ENCODE measurements at places on chromosomes 5 and 9.

- DNase-seq: no peak
Observed at GRCh38 chr9:72256931-72257330, 107.7 kb downstream of the GDA start.

GRCh38 chr5:139019880-139020279 is 144.7 kb upstream of the LRRTM2 start:
- no peak for DNase-seq

DNA sequence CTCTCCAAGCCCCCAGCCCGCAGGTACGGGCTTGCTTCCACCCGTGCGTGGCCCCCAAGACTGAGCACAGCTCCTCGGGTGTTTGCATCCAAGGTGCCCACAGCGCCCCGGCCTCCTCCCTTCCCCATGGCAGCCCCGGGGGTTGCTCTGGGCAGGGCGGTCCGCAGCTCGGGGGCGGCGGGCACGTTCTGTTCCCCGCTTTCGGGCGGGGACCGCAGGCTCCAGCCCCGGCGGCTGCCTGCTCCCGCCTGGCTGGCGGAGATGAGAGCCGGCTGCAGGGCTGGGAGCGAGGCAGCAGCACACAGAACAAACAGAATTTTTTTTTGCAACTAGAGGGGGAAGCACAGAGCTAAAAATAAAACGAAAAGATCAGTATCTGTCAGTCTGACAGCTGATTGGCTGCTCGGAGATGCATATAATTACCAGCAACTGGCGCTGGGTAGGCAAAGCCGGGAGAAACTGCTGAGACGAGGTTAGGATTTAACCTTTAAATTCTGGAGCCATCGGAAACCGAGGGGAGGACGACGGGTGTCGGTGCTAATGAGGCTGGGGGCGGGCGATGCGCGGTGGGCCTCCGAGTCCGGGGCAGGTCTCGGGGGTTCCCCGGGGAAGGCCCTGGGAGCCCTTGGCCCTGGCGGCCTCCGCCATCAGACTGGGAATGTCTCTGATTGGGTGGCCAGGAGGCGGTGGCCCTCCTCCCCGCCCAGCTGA is 142.7 kb upstream of the IER5L start:
- DNase-seq: no peak

GRCh38 chr5:170256571-170256970 is 23.8 kb downstream of the C5orf58 start:
- no peak for DNase-seq

DNA sequence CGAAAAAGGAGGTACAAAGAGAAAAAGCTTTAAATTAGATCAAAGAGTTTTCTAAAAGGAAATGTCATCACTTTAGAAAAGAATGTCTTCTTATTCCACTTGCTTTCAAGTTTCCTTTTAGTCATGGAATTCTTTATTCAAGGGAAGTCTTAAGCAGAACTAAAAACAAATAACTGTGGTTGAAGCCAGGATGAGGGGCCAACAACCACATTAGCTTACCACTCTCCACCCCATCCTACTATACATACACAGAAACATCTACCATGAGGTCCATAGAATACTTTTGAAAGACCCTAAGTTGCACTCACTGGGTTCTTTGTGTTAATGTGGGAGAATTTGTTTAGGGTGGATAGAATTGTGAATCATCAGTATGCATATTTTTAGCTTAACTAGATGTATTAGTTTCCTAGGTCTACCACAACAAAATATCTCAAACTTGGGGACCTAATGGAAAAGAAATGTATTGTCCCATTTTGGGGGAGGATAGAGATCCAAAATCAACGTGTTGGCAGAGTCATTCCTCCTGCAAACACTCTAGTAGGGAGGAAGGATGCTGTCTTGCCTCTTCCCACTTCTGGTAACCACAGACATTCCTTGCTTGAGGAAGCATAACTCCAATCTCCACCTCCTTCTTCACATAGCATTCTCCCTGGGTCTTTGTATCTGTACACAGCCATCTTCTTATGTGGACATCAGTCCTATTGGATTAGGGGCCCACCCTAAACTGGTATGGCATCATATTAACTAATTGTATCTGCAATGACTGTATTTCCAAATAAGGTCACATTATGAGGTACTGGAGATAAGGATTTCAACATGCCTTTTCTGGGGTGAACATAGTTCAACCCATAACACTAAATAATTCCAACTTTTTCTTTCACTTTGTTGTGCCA is 239.4 kb downstream of the LURAP1L start:
- DNase-seq: no peak

DNA sequence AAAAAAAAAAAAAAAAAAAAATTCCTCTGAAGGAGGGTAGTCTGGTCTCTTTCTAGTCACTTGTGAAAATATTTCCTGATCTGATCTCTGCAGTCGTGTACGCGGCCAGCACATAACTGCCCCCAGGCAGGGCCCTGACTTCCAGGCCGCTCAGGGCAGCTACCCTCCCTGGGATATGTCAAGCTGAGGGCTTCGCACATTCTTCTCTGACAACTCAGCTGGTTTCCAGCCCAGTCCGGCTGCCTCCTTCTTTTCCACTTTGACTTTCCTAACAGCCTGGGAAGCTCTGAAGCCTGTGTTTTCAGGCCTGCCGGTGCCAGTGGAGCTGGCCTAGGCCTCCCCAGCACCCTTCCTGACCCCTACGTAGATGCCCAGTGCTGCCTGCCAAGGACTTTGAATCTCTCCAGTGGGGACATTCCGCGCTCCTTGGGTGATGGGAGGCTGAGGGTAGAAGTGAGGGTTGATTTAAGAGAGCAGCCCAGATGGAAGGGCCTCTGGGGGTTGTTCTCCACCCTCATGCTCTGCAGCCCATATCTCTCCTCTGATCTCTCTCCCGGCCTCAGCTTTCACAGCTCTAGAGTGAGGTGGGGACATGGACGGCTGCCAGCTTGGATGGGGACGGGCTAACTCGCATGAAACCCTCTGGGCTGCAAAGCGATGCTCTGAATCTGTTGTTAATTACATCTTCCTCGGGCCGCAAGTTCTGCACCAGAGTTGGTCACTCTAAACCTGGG is 20.7 kb downstream of the COL5A1 start:
- DNase-seq: no peak

DNA sequence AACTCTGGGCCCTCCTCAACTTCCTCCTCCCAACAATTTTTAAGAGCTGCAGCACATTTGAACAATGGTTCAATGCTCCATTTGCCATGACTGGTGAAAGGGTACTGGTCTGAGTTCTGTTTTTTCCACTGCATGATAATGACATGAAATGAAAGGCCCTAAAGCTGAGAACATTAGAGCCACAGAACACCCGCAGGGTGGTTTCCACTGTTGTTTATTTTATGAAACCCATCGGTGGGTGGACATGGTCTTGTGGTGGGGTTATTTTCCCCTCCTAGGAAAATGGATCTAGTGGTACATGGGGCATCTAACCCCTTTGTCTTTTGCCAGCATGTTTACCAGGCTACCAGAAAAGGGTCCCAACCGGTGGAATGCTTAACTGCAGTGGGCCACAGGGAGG is 71.8 kb downstream of the SMARCA2 start:
- no peak for DNase-seq

DNA sequence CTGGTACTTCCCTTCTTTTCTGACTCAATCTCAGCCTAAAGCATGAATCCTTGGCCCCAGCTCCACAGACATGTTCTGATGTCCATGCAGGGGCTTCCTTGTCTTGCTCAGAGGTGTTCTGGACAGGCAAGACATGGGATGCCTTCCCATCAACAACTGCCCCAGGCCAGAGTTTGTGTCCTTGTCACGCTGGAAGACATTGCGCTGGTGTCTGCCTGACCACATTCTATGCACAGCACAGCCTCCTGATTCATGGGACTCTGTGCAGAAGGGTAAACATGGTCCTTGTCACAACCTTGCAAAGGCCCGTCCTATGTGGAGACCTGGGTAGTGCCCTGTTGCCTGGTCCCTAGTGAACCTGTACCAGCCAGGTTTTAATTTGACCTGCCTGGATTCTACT is 212.2 kb downstream of the FSTL4 start:
- DNase-seq: no peak

DNA sequence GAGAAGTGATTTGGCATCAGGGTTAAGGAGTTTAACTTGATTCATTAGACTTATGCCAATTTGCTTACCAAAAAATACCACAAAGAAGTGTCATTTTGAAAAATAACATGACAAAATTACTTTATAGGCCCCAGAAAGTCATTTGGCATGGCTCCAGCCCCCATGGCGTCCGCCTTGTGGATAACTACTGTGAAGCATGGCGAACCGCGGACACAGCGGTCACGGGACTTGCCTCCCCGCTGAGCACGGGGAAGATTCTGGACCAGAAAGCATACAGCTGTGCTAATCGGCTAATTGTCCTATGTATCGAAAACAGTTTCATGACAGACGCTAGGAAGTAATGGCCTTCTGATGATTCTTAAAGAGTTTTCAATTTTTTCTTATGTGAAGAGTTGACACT is 35.4 kb upstream of the TGFBR1 start:
- DNase-seq: no peak

DNA sequence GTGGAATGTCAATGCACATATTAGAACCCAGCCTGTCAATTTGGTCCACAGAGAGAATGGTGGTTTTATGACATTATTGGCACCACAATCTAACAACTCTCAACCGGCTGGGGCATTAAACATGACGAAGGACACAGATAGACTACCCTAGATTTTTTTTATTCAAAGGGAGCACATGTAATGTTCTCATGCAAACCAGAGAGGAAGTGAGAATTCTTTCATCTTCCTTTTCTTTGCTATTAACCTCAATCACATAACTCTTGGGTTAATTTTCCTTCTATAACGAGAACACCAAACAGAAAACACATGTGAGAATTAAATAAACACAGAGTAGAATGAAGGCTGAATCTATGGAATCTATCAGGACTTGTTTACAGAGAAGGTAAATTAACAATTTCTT is 94.9 kb upstream of the TNC start:
- DNase-seq: no peak

All from stimulated activated CD4-positive, alpha-beta T cell treated with anti-CD3 and anti-CD28 coated beads, Interleukin-15, amount 100 ng/mL, for 1 hour (primary cell).